Activated CD4-positive, CD25-positive, alpha-beta regulatory T cell (primary cell): ENCODE measurements at places on chromosomes 5 and 9.

DNA sequence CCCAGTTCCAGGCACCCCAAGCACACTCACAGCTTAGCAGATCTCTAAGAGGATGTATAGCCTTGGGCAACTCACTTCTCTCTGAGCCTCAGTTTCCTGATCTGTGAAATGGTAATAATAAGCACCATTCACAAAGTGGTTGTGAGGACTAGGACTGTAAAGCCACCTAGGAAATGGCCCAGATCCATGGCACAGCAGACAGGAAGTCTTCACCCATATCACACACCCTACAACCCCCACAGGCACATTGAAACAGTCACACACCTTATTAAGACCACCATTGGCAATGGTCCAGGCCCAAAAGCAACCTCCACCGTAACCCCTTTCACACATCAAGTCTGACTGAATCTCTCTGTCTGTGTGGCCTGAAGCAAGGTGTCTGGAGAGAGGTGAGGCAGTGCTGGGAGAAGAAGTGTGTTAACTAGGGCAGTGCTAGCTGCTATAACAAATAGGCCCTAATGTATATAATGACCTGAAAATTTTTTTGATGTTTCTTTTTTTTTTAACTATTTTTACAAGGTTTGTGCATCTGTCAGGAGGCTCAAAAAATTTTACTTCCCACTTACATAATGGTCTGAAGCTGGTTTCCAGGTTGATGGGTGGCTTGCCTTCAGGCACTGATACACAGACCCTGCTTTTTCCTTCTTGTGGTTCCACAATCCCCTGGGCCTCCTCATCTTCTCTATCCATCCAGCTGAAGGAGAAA lies 2.4 kb upstream of the RGS14 start:
- no peak for DNase-seq

DNA sequence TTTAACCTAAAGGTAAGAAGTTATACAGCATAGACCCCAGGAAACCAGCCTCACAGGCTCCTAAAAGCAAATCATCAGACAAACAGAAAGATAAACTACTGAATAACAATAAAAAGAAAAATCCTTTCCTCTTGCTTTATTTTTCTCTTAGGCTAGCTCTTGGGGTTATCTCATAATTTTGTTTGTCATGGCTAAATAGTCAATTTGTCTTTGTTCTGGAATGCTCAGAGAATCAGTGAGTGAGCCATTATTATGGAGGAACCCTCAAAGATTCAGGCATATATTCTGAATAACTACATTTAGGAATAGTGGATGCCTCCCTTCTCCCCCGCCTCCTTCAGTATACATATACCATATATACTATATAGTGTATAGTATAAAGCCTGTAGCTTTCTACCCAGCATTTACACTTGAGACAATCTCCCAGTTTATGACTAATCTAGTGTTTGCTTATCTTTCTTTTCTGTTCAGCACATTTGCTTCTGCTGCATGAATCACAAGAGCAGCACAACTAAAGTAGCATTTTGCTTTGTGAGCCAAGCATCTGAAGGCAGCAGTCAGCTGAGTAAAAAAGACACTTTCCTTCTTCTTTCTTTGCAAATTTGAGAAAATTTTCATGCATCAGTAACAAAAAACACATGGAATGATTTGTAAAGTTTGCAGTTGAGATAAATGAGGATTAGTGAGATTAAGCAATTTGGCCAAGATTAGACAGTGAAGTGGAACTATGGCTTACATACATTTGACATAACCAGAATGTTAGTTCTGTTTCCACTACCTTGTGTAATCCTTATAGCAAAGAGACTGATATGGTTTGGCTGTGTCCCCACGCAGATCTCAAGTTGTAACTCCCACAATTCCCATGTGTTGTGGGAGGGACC lies 45.3 kb upstream of the PPP3R2 start:
- no peak for DNase-seq

- no peak for DNase-seq
Observed at GRCh38 chr5:174436750-174437149, 287.6 kb upstream of the MSX2 start.

DNA sequence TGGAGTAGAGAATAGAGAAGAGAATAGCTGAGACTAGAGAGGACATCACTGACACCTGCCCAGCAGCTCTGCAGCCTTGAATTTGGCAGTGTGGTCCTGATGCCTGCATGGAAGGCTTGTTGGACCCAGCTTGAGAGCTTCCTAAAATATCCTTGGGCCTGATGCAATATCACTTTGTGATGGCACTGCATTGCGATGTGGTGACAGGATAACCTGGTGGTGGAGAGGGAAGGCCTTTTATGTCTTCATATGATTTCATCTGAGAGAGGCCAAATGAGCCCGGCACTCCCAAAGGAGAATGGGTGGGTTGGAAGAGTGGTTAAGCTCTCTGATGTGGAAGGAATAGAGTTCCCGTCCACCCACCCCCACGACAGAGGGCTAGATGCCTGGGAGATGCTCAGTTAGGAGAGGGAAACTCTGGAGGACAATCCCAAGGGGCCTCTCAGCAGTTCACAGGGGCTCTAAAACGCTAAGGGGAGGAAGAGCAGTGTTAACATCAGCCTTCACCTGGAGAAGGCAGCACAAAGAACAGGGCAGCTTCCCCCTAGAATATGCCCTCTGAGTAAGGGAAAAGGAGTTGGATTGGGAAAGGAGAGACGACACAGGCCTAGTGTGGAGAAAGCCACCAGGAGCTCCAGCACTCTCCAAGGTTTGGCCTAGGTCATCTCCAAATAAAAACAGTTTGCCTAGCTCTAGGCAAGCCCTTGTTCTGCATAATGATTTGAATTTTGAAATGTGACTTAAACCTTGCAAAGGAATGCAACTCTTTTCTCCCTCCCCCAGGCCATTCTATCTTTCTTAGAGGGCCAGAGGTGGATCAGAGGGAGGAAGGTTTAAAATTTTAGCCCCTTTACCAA lies 99.8 kb upstream of the SSBP2 start:
- no peak for DNase-seq

- no peak for DNase-seq
Observed at GRCh38 chr9:98849563-98849962, 42.1 kb downstream of the GALNT12 start.

- DNase-seq: no peak
Observed at GRCh38 chr5:168578538-168579487, at the start of gene PANK3. Gene PANK3, minus strand, starts transcription at chr5:168579368. Its CDS starts 85 bp downstream, at chr5:168579283.

DNA sequence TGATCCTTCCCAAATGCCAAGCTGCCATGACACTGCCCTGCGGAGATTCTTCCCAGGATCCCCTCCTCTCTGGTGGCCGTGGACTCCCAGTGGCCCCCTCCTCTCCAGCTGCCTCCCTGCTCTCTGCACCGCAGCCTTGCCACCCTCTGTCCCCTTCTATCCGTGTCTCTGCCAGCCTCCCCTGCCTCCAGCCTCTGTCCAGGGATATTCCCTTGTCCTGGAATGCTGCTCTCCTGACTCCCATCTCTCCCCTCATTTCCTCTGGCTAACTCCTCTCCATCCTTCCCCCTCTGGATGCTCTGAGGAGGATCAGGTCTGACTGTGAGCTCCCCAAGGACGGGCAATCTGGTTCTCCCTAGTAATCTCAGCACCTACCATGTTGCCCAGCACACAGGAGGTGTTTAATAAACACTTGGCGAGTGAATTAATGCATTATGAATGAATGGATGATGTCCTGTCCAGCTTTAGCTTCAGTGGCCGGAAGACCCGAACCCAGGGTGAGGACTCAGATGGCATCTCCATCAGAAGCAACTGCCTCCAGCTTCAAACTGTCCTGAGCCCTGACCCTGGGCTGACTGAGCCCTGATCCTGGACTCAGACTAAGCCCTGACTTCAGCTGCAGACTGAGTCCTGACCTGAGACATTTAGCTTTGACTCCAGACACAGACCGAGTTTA lies 7.5 kb upstream of the CRB2 start:
- no peak for DNase-seq

GRCh38 chr5:93583439-93583767 lies 381 bp downstream of the NR2F1 start:
- DNase-seq: no peak

DNA sequence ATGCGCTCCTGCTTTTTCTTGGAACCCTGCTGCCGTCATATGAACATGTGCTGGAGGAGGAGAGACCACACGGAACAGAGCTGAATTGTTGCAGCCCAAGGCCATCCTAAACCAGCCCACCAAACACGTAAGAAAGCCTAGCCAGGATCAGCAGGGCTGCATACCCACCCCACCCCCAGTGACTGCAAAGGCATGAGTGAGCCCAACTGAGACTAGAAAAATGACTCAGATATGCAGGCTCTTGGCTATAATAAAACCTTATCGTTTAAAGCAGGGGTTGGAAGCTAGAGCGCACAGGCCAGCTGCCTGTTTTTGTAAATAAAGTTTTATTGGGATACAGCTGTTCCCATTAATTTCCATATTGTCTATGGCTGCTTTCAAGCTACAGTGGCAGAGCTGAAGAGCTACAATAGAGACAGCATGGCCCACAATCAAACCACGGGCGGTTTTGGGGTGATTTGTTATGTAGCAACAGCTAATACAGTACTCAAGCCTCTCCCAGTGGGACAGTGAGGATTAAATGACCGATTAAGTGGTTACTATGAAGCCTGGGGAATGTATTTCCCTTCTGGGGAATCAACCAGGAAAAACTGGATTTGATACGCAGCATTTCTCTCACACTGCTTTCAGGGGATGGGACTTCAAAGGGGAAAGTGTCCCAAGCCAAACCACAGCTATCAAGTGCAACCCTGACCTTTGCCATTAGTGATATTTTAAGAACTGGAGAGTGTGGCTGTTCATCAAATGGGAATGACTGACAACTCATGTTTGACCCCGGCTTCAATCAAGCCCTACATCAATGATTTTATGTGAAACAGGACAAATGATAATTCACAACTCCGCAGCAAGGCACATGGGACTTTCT lies 6.3 kb downstream of the SHB start:
- DNase-seq: no peak

DNA sequence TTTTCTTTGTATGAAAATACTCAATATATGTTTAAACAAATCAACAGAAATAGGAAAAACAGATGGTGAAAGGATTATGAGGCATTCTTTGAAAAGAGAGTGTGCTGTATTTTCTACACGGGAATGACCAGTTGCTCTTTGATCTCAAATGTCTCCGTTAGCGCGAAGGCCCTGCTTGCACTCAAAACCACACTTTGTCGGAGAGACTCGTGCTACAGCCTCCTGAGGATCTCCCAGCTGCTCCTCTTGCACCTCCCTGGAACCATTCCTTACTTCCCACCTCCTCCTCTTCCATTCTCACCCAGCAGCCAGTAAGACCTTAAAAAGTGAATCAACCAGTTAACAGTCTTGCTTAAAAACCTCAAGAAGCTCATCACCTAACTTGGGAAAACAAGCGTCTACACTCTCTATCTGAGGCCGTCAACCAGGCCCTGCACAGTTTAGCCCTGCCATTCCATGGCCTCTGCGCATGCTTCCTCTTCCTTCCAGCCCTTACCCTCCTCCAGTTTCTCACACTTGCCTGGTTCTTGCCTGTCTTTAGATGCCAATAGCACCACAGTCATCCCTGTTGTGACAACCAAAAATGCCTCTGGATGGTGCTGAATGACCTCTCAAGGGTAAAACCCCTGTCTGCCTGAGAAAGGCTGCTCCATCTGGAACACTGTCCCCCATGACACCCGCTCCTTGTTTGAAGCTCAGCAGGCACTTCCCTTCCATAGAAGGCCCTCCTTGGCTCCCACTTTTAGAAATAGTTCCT lies 594.7 kb upstream of the WWC1 start:
- DNase-seq: no peak

DNA sequence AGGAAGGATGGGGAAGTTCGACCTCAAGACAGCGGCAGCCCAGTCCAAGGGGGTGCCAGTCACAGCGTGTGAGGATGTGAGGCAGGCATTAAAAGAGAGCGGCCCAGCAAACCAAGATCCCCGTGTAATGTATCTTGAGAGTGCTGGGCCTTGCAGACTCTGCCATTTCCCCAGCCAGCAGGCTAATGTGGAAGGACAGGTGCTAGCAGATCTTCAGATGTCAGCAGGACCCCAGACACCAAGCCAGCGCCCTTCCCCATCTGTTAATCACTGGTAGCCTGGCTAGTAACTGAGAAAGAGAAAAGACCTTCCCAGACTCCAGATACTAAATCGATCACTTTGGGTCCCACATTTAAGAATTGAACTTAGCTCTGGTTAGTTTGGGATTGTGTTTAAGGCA lies 62.2 kb downstream of the NTRK2 start:
- no peak for DNase-seq

DNA sequence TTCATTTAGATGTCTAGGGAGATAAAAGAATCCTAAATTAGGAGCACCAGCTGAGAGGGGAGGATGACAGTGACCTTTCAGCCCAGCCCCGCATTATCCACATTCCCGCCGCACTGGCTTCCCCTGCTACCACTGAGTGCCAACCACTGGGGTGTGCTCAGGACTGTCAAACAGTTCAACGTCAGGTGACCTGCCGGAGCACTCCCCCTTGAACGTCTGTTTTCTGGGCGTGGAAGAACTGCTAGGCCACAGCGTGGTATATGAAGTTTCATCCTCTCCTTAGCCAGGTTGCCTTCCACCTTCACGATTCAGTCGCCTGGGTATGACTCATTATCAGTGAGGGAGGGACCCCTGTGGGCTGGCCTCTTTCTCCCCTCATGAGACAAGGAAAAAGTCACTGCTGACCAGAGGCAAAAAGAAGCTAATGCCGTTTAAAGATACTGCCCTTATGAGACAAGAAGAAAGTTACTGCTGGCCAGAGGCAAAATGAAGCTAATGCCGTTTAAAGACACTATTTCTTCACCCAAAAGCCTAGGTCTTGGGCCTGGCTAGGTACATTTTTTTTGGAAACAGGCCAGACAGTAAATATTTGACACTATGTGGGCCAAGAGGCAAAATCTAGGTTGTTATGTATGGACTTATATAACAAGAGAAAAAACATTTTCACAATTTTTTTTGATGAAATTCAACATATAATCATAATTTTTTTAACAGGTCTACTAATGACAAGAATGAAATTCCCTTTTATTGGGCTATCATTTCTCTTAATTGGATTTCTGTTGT lies 4.6 kb downstream of the NMRK1 start:
- DNase-seq: no peak

- DNase-seq: no peak
Observed at GRCh38 chr5:179912951-179913350, 5.3 kb upstream of the TBC1D9B start.

DNA sequence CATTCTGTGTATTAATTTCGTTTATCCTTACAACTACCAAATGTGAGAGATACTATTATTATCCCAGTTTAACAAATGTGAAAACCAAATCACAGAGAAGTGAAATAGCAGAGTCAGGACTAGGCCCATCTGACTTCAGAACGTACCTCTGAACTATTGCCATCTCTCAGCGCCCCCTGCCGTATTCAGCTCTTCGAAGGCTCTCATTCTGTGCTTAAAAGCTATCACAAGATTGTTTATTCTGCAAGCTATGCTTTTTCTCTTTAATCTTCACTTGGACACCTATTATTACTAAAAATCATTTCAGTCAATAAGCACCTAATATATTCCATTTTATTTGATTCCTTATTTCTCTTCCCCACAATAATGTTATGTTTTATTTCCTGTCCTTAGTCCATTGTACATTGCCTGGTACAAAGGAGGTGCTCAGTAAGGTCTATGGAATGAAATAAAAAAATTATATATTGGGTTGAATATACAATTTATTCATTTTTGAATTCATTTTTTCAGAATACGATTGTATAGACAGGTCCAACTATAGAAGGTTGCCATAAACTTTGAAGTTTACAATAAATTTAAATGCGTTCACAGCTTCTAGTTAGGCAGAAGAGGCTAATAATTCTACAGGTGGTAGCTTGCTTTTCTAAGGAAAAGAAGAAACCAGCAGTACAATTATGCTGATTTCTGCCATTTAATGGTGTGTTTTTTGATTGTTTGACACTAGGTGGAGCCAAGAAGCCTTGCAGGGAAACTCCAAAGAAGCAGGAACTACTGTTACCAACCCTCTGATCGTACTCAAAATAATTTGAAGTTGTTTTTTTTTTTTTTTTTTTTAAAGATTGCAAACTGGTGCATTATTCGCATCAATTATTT lies 202.2 kb upstream of the DMRTA1 start:
- DNase-seq: no peak
